GM13977 (cell line): ENCODE measurements at places on chromosomes 3 and 15.

GRCh38 chr3:87491843-87492242 lies 215.5 kb upstream of the POU1F1 start:
- DNase-seq: no peak

- no peak for DNase-seq
Measured at GRCh38 chr3:83033133-83033532, 1271.7 kb upstream of the GBE1 start.

DNA sequence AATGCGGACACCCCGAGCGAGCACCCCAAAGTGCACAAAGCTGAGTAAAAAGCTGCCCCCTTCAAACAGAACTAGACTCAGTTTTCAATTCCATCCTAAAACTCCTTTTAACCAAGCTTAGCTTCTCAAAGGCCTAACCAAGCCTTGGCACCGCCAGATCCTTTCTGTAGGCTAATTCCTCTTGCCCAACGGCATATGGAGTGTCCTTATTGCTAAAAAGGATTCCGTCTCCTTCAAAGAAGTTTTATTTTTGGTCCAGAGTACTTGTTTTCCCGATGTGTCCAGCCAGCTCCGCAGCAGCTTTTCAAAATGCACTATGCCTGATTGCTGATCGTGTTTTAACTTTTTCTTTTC lies 5.3 kb downstream of the BHLHE40 start:
- no peak for DNase-seq

DNA sequence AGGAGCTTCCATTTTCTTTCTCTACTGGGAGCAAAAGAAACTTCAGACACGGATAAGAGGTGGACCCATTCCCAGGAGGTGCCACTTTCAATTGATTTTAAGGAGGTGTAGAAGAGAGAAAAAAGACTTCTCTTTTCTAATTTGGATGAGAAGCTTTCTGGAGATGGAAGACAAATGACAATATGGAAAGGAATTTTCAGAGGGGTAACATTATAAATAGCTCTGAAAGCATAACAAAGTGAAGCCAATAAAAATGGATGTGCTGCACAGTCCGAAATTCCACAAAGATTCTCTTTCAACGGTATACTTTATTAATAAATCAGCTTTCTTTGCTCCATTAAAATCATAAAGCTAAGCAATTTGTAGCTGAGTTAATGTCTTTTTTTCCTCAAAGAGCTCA lies 607.2 kb upstream of the MDFIC2 start:
- no peak for DNase-seq

GRCh38 chr3:41200669-41201021 lies 1.3 kb downstream of the CTNNB1 start:
- peak; percentile 18 for DNase-seq

- no peak for DNase-seq
Measured at GRCh38 chr15:65226221-65226620, 14.9 kb upstream of the CILP start.

DNA sequence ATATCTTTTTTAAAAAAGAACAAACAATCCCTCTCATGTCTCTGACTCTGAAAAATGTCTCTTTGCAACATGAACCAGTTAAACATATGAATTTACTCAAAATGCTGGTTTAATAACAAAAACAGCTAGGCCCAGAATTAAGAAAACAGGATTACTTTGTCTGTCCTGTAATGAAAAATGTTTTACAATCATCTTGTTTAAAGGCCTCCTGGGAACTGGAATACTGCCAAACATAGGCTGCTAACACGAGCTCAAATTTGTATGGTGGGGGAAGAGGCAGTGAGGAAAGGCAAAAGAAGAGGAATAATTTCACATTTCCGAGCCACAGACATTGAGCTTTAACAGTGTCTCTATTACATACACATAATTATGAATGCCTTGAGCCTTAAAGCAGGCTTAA lies 61.7 kb upstream of the PPIB start:
- no peak for DNase-seq

GRCh38 chr15:71753346-71753745 lies 57.0 kb upstream of the NR2E3 start:
- DNase-seq: no peak

- DNase-seq: no peak
Measured at GRCh38 chr3:160945336-160945735, 159.8 kb downstream of the B3GALNT1 start.

- DNase-seq: peak; percentile 56
Measured at GRCh38 chr3:15345608-15346137, 13.3 kb upstream of the SH3BP5 start.

- no peak for DNase-seq
Measured at GRCh38 chr15:74768099-74768770, 13.6 kb upstream of the CSK start.

- no peak for DNase-seq
Measured at GRCh38 chr15:77815015-77815414, 182.3 kb upstream of the LINGO1 start.

DNA sequence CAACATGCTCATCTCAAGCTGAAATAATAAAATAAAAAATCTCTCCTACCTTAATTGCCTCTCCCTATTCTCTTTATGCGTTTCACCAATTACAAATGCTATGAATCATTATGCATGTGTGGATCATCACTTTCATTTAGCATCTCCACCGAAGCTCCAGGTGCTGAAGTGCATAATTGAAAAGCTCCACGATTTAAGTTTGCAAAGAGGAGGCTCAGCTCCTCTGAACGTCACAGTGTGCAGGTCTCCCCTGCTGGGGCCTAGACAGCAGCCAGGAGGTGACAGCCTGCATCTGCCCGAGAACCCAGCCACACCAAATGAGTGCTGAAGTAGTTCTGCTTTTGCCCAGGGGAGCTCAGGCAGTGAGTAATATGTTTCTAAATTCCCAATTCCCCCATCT lies 60.5 kb upstream of the GLCE start:
- DNase-seq: no peak

DNA sequence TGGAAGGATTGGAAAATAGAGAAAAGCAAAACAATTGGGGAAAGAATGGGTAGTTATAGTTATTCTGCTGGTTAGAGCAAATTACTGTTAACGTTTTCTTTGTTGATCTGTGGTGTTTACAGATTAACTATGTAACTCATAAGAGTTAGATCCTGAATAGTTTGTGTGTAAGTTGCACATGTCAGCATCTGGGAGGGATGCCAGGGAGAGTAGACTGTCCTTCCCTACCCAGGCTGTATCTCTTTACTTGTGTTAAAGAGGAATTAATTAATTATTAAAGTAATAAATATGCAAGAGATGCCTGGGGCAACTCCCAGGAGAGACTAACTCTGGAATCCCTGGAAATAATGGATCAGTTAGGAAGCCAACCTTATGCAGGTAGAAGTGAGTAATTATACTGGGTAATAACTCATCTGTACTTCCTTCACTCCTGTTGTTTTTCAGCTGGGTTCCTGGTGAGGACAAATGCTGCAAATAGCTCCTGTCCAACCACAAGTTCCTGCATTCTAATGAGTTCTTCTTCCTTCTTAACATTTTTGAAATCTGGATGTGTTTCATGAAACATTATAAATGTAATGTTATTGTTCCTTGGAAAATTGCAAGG lies 18.9 kb downstream of the GHRL start:
- no peak for DNase-seq

- DNase-seq: no peak
Measured at GRCh38 chr15:68485721-68486360, 53.9 kb upstream of the ITGA11 start.

DNA sequence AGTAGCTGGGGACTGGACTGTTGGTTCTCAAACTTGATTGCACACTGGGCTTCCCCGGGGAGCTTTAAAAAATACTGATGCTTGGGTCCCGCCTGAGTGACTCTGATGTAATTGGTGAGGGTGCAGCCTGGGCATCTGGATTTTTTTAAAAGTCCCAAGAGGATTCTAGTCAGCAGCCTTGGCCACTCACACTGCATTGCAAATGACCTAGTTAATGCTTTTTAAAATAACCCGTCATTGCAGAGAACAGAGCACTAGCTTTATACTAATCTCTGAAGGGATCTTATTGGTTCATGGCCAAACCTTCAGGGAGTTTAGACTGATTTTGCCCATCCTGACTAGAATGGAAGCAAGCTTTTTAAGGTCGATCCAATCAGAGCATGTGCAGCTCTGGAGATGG lies 310.6 kb upstream of the PROK2 start:
- DNase-seq: no peak

GRCh38 chr3:142353571-142353970 lies 94.3 kb downstream of the XRN1 start:
- no peak for DNase-seq

GRCh38 chr3:46110701-46111493 lies 83.6 kb upstream of the XCR1 start:
- DNase-seq: no peak

DNA sequence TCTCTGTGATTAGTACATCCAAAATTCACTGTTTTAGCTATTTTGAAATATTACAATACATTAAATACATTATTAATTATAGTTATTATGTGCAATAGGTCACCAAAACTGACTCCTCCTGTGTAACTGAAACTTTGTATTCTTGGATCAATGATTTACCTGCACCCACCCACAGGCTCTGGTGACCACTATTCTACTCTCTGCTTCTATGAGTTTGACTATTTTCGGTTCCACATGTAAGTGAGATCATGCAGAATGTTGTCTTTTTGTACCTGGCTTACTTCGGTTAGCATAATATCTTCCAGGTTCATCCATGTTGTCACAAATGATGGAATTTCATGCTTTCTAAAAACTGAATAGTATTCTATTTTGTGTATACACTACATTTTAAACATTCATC lies 43.8 kb downstream of the SLC2A2 start:
- DNase-seq: no peak

- DNase-seq: no peak
Measured at GRCh38 chr3:73557986-73558726, 66.6 kb downstream of the PDZRN3 start.

GRCh38 chr3:117303443-117303842 lies 593.9 kb downstream of the TUSC7 start:
- no peak for DNase-seq

DNA sequence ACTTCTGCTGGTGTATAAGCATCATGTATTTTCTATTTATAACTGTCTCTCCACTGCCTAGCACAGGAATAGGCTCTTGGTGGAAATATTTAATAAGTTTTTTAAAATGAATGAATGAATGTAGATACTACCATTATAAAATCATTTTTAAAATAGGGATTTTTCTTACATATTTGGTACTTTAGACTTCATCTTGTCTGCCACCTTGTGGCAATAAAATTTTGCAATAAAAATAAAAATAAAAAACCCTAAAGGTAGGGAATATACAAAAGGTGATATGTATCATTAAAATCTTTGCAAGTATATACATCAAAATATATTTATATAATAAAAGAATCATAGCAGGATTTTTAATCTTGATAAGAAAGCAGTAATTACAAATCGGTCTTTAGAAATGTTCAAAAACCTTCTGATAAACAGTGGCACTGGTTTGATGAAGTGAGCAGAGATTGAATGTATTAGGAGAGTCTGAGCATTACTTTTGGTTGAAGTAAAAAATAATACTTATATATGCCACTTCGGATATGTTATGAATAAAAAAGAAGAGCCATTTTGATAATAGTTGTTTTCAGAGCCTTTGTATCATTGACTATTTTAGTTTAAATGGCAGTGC lies 95.2 kb downstream of the SPATA16 start:
- DNase-seq: no peak

- DNase-seq: no peak
Measured at GRCh38 chr3:32837789-32838188, 20.0 kb downstream of the TRIM71 start.

DNA sequence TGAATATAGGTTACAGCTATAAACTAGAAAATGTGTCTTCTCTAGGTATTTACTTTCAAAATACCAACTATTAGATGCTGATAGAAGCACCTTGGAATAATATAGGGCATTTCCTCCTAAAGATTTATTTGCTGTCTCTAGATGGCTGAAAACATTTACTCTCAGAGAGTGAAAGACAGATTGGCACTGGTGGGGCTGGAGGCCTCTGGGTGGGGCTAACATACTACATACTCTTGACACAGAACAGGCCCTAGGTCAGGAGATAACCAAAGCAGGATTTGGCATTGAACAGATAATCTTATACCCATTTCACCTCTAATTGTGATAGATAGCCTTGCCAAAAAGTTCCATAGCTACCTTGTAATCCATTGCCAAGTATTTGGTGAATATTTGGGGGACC lies 253.3 kb upstream of the TBC1D5 start:
- DNase-seq: no peak

DNA sequence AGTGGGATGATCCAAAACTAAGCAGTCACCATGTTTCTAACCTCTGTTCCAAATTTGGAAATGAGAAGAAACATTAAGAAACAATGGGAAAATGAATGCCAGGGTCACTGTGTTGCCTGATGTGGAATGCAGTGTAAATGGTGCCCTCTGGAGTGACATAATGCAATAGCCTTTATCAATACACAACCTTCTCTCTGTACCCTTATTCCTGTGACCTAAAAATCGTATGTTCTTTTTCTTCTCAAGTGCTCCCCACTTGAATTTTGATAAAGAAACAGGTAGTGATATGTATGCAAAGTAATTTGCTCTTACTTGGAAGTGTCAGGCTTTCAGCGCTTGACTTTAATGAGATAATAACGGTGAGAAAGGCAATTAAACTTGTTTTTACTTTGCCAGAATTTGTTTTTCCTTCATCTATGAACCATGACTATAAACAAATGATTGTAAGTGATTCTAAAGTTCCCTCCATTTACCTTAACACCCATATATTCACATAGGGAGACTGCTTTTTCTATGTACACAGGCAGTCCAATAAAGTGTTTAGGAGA lies 145.8 kb upstream of the THRB start:
- DNase-seq: no peak

- DNase-seq: no peak
Measured at GRCh38 chr3:35777563-35778554, 138.5 kb downstream of the ARPP21 start.

DNA sequence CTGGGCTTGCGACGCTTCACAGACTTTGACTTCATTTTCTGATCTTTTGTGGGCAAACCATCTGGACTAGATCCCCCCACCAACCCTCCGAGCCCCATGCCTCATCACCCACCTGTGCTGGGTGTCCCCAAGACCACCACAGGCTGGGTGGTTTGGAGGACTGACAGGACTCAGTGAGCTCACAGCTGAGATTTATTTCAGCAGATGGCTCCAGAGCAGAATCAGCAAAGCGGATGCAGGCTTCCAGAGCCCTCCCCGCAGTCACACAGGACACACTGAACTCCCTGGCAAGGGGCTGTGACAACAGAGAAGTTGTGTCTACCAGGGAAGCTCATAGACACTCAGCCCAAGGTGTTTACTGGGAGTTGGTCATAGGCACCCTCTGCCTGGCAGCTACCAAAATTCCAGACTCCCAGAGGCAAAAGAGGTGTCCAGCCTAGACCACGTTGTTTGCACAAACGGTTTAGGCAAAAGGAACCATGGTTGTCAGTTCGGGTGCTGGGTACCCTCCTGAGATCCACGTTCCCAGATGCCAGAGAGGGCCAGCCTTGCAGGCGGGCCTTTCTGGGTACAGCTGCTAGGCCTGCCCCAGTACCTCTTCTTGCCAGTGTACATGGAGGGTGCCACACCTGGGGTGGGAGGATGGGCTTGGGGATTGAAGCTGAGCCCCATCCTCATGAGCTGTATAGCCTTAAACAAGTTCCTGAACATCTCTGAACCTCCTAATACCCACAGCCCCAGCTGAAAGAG lies 170.3 kb downstream of the NSMCE3 start:
- no peak for DNase-seq

- DNase-seq: no peak
Measured at GRCh38 chr3:29329986-29330890, 49.4 kb downstream of the RBMS3 start.
